ENCODE measurements at places on chromosomes 12 and 14. TPM values are rescaled to one million over a fixed set of nuclear protein-coding genes. Genes with fewer than 3 reads are reported as not detected.

The VDR gene
- total RNA-seq: 0.48 TPM

The SSTR1 gene
- total RNA-seq: 1.4 TPM

The PLEKHD1 gene
- not detected for total RNA-seq

- H3K4me1 ChIP-seq: no peaks in the 10 kb centered on the region
- H3K36me3 ChIP-seq: no peaks in the 10 kb centered on the region
- peak; percentile 44 for DNase-seq
- H3K27me3 ChIP-seq: no peaks in the 10 kb centered on the region
These were observed 53.4 kb upstream of the ANO4 start for GRCh38 chr12:100741084-100741711.

- DNase-seq: no peak
- H3K27me3 ChIP-seq: no peaks in the 10 kb centered on the region
- no peak overlapping the region for H3K4me3 ChIP-seq
- peaks cover 2% of the 10 kb centered on the region for H3K36me3 ChIP-seq
- no peaks in the 10 kb centered on the region for H3K4me1 ChIP-seq
These were observed 15.6 kb downstream of the APPL2 start for GRCh38 chr12:105220150-105220928.

DNA sequence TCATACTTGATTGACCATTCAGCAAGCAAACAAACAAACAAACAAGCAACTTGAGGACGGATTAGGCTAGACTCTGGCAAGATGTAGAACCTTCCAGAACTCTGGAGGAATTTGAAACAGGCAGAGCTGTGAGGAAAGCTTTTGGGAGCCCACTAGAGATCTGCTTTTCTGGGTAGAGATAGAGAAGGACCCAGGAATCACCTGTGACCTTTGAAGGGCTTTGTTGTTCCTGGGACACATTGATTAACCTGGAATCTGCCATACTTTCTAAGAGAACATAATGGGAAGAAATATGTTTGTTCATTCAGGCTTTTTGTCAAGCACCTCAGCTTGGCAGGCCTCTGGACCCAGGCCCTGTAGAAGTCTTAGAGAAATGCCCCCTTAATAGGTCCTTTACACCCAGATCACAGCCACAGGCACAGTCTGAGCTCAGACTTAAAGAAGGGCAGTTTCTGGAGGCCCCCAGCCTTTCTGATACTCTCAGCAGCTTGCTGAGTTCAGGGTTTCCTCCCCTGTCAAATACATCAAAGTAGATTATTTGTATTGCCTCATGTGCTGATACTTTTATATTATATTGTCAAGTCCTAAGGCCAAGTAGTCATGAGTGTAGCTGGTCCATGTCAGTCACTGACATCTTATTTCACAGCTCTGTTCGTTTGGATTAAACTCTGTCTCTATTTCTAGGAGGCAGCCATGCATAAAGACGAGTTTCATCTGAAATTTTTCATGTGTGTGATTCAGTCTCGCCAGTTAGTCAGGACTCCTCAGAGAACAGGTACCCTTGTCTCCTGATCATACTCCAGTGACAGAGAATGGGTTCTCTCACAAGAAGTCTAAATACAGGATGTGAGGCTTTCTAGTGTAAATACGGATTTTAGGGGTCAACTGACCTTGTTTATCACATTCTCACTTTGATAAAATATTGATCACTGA lies 1.1 kb upstream of the SENP1 start:
- H3K4me3 ChIP-seq: peak overlapping the region; percentile 41
- H3K27ac ChIP-seq: peak overlapping the region; percentile 98
- peaks cover 12% of the 10 kb centered on the region for H3K4me1 ChIP-seq
- H3K27me3 ChIP-seq: peaks cover 3% of the 10 kb centered on the region
- H3K36me3 ChIP-seq: no peaks in the 10 kb centered on the region

The RASSF8 gene
- total RNA-seq: 59.3 TPM

GRCh38 chr12:33602515-33602914 lies 162.9 kb upstream of the SYT10 start:
- H3K27me3 ChIP-seq: no peaks in the 10 kb centered on the region
- H3K4me1 ChIP-seq: no peaks in the 10 kb centered on the region
- no peak overlapping the region for H3K4me3 ChIP-seq
- no peak for DNase-seq
- no peaks in the 10 kb centered on the region for H3K36me3 ChIP-seq

- H3K4me3 ChIP-seq: no peak overlapping the region
- no peak for DNase-seq
These were observed 77.3 kb downstream of the PPM1A start for GRCh38 chr14:60326274-60326673.

DNA sequence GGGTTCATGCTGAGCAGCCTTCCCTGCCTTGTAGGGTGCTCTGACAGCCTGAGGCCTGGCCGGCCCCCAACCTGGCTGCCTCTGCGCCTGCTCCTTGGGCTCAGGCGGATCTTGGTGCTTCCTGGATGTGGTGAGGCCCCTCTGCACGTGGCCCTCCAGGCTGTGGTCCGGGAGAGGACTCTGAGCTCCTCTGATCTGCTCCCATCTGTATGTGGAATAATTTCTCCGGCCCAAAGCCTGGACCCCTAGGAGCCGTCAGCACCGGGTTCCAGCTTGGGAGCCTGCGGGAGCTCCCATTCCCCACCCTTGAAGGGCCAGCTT lies 21.3 kb upstream of the EIF2B2 start:
- H3K27me3 ChIP-seq: no peaks in the 10 kb centered on the region
- H3K4me3 ChIP-seq: no peak overlapping the region
- no peaks in the 10 kb centered on the region for H3K36me3 ChIP-seq
- no peak for DNase-seq
- H3K27ac ChIP-seq: peak overlapping the region; percentile 98
- peaks cover 53% of the 10 kb centered on the region for H3K4me1 ChIP-seq

DNA sequence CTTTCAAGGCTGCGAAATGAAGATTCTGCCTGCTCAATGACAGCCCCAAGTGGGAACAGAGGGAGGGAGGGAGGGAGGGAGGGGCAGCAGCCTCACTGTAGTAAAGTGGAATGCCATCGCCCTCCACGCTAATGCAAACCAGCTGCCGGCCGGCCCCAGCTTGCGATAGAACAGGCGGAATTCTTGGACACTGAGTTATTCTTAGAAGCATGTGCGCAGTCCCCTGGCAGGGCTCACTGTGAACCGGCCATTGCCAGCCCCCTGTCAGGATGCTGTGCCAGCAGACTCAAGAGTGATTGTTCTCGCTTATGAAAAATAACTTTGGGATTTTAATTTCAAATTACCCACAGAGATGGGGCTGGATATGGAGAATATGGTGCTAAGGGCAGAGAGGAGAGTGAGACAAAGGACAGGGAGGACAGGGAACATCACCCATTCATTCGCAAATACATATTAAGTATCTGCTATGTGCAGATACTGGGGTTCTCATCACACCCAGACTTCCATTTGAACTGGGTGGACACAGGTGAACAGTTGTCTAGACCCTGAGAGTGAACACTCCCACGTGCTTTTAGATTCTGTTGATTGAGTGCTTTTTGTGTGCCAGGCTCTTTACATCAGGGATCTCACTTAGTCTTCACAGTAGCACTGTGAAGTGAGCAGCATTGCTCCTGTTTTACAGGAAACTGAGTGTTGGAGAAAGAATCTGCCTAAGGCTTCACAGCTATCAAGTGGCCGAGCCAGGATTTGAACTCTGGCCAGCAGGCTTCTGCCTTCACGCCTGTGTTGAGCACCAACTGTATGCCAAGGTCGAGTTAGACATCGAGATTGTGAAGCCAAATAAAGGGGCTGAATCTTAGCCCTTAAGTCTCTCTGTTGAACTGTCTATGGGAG lies 192.9 kb downstream of the C12orf75 start:
- H3K27me3 ChIP-seq: no peaks in the 10 kb centered on the region
- peak; percentile 18 for DNase-seq
- peaks cover 18% of the 10 kb centered on the region for H3K36me3 ChIP-seq
- H3K4me1 ChIP-seq: peaks cover 3% of the 10 kb centered on the region
- H3K4me3 ChIP-seq: no peak overlapping the region
- no peak overlapping the region for H3K27ac ChIP-seq

All from endothelial cell of umbilical vein (primary cell).